Globus pallidus (tissue), 1 donor: ENCODE measurements at places on chromosomes 1 and 21.
A peak's percentile ranks its signal among the peaks of the same experiment; 100 is the strongest.

DNA sequence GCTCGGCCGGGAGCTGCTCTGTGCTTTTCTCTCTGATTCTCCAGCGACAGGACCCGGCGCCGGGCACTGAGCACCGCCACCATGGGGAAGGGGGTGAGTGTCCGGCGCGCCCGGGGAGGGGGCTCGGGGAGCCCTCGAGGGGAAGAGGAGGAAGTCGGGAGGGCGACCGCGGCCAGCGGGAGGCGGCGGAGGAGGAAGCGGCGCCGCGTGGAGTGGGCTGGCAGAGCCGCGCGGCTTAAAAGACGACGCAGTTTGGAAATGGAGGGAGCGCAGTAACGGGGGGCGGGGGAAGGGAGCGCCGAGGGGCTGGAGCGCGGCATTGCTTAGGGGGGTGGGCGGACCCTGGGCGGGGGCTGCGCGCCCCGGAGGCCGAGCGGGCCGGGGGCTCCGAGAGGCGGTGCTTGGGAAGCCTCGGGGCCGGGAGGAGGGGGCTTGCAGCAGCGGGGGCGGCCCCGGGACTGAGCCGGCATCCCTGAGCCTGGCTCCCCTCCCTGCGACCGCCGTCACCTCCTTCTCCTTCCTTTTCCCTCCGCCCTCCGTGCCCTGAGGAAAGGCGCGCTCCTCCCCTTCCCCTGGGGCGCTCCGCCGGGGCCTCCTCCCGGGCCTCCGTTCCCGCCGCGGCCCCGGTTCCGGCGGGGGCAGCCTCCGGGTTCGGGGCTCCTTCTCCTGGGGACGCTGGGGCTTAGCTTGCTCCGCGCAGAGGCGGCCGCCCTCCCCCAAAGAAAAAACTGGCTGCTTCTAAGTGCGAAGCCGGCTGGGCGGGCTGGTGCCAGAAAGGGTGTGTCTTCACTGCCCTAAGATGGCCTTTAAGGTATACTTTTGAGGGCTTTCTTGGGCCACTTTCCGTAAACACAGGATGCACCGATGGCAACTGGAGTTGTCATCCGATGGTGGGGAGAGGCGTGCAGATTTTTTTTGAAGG, 648 bp downstream of the ATP1A1 start:
- peak; percentile 66 for DNase-seq

- no peak for DNase-seq
Measured at GRCh38 chr21:38234395-38235142, 22.2 kb upstream of the KCNJ15 start.

- no peak for DNase-seq
Measured at GRCh38 chr1:236063551-236063918, 1.4 kb downstream of the NID1 start.

DNA sequence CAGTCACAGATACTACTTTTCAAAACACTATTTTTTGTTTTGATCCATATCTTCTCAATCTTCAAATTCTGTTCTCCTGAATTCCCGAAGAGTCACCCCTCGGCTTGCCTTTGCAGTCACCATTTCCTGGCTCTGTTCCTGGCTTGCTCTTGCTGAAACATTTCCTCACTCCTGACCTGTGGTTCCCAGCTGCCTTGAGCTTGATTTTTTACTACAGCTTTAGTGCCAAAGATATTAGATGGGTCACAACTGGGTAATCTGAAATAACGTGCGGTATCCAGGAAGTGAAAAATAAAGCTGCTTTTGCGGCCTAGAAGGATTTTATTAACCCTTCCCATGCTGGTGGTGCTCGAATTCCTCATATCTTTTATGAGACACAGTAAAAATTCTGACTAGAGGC, 318.8 kb downstream of the PCP4 start:
- DNase-seq, result no peak

GRCh38 chr1:183484851-183485250, 12.6 kb downstream of the SMG7 start:
- DNase-seq, result no peak

GRCh38 chr1:172909606-172910326, 141.0 kb downstream of the TNFSF18 start:
- no peak for DNase-seq

GRCh38 chr1:238951809-238952208, 434.6 kb upstream of the CHRM3 start:
- DNase-seq, result peak; percentile 31

- DNase-seq, result no peak
Measured at GRCh38 chr1:40998668-40999067, 19.2 kb downstream of the CTPS1 start.

GRCh38 chr1:168636642-168637111, 60.3 kb downstream of the XCL1 start:
- DNase-seq, result peak; percentile 38

- DNase-seq, result no peak
Measured at GRCh38 chr1:112850034-112850757, 105.8 kb downstream of the SLC16A1 start.

DNA sequence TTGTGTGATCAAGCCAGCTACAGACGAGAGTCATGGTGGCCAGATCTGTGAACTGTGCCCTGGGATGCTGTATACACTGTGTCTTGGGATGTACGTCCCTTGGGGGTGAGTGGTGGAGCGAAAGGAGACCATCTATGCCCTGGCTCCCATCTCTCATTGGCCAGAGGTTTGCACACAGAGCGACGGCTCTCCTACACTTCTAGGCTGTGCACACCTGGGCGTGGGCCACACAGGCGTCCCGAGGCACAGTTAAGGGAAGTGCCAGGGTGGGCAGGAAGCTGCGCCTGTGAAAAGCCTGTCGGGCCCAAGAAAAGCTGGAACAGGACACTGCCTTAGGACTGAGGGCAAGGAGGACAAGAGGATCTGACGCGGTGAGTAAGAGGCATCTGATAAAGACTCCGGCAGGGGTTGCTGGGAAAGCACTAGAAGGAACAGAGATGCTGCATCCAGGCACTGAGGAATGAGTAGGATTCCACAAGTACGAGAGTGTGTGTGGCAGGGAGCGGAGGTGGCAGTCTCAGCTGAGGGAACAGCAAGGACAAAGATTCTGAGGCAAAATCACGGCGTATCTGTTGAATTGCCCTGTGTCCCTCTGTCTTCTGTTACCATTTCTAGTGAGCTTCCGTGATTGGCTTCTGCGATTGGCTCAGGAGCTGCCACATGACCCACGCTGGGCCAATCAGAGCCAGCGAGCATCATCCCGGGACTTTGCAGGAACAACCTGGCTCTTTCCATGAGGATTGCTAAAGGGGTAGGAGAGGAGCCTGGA, 67.9 kb upstream of the ZBTB40 start:
- no peak for DNase-seq

GRCh38 chr1:77509051-77509492, 173.4 kb downstream of the ZZZ3 start:
- DNase-seq, result peak; percentile 70

DNA sequence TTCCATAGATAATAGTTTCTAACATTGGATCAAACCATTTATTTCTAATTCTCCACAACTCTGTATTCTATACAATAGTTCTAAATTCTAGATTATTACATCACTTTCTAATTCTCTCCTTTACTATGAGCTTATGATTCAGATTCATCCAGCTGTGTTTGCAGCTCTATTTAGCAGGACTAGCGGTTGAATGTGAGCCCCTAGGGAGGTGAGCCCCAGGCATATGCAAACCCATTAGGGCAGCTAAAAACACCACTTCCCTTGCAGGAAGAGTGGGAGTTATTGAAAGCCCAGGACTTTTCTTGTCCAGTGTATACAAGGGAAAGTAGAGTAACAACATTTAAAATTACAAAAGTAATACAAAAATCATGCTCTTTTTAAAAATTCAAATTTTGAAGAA, 56.9 kb downstream of the KRTAP19-8 start:
- DNase-seq, result no peak

DNA sequence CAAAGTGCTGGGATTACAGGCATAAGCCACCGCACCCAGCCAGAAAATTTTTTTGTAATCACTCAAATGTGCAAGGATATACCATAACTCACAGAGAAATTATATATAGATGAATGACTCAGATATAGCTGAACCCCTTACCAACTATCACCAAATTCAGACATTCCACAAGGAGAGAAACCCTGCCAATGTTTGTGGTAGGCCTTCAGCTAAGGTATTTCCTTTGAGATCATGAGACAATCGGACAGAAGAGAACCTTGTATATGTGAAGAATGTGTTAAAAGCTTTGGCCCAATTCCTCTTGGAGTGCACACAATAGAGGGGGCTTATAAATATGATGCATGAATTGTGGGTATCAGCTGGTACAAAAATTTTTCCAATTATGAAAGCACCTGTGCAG, 50.7 kb downstream of the ZNF684 start:
- DNase-seq, result no peak

DNA sequence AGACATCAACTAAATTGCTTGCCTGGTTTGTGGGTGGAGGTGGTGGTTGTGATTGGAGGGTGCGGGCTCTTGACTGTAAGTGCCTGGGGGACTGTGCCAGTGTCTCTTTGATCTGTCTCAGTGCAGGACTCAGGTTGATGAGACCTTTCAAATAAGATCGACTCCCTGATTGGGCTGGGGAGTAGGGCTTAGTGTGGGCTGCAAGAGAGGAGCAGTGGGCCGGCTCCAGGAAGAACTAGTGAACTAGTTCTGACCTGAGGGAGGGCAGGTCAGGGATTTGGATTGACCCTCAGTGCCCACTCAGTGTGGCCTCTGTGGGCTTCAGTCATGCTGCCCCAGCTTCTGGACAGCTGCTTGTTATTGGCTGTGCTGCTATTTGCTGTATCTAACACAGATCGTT, 130.6 kb upstream of the CACNA1E start:
- no peak for DNase-seq

DNA sequence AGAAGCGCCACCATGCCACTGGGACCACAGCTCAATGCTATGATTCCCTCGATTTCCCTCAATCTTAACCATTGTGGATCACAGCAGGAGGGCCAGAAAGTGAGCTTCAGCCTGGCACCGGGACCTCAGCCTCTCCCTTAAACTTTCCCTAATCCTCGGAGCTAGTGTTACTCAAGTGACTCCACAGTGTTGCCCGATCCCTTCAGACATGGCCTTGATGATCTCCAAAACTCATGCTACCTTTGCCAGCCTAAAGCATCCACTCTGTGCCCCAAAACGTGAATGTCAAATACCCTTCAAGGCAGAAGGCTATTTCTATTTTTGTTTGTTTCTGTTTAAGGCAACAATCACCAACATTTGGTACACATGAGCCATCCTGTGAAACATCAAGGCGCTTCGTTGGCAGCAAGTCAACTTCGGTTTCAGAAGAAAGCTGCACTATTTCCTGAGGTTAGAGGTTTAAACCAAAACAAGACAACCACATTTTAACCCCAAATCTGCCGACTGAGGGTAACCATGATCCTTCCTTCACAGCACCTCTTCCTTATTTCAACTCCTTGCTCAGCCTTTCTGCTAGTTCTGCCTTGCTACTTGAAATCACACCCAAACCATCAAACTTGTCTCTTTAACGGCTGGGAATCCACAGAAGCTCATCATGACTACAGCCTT, 94.4 kb upstream of the KRTAP19-8 start:
- no peak for DNase-seq

GRCh38 chr1:160446945-160447600, 46.7 kb downstream of the VANGL2 start:
- DNase-seq, result no peak

DNA sequence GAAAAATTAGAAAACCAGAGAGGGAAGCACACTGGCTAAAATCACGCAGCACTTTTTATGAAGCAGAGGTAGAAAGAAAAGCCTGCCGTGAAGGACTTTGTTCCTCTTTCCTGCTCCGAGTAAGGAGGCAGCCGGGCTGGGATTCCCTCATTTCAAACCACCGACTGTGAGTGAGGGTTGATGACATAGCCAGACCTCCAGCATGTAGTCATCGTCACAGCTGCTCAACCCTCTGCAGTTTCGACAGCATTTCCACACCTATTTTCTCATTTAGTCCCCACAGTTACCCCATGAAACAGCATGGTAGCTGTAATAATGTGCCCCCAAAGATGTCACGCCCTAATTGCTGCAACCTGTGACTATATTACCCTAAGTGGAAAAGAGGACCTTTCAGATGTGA, 35.3 kb downstream of the FCRL5 start:
- DNase-seq, result no peak

- DNase-seq, result no peak
Measured at GRCh38 chr1:241968611-241969010, 11.0 kb downstream of the BECN2 start.

DNA sequence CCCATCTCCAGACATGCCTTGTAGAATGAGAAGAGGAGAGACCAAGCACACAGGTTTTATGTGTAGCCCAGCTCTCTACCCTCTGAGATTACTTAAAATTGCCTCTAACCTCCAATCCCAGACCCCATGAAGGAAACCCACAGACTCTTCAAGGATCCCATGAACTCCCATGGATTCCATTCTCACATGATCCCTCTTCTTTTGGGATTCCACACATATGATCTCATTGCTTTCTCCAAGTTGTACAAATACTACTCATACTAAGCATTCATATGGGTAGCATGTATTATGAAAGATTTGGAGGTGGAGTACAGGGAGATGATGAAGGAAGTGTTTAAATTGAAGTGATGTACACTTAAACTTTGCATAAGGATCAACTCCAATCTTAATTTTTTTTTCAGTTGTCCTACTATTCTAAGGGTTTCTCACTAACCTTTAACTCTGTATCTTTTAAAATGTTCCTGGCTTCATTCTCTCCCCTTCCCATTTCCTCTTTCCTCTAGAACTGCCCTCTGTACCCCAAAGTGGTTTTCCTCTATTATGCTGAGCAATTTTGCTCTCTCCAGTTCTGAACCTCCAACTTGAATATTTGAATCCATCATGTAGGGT, 41.6 kb downstream of the MFSD2A start:
- DNase-seq, result no peak

GRCh38 chr1:19220080-19220846, 10.2 kb upstream of the UBR4 start:
- DNase-seq, result no peak

DNA sequence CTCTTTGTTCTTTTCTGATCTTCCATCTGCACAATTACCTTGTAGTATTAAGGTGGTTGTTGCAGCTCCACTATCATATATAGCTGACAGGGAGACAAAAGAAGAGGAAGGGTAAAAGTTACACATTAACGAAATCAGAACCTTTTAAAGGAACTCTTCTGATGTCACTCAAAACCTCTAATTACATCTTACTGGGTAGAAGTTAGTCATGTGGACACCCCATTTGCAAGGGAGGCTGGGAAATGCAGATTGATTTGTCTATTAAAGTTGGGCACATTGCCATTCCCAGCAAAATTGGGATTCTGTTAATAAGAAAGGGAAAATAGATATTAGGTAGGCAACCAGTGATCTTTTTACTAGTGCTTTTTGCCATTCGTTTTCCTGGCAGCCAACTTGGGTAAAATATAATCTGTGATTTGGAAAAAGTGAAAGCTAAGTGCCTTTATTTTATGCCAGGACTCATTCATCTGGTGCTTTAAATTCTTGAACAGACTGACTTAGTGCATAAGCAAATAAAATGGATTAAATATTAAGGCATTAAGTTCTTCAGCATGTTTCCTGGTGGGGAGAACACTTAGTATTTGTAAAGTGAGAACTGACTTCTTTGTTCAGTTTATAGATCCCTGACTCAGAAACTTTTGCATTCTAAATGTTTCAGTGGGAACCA, 71.3 kb downstream of the DNM3 start:
- DNase-seq, result no peak

DNA sequence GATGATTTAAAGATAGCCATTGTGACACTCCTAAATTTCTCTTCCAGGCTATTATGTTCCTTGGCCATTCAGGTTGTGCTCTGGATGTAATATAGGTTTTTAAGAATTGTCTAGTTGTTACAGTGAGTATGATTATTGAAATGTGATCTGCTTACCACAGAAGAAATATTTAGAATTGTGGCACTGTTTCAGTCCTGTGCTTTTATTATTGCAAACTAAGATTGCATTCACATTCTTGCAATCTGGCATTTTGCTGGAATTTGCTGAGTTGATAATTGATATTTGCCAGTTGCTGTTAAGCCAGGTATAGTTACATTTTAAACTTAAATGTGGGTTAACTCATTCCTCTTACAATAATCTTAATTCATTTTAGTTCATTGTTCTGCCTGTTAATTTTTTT, 22.3 kb downstream of the EXO1 start:
- DNase-seq, result no peak
